Stimulated activated CD8-positive, alpha-beta memory T cell treated with anti-CD3 and anti-CD28 coated beads, Interleukin-2, amount 100 ng/mL, for 1 hour (primary cell): ENCODE measurements at places on chromosomes 12 and 14.

GRCh38 chr12:123843912-123844748, 82.0 kb downstream of the DNAH10 start:
- DNase-seq: no peak

DNA sequence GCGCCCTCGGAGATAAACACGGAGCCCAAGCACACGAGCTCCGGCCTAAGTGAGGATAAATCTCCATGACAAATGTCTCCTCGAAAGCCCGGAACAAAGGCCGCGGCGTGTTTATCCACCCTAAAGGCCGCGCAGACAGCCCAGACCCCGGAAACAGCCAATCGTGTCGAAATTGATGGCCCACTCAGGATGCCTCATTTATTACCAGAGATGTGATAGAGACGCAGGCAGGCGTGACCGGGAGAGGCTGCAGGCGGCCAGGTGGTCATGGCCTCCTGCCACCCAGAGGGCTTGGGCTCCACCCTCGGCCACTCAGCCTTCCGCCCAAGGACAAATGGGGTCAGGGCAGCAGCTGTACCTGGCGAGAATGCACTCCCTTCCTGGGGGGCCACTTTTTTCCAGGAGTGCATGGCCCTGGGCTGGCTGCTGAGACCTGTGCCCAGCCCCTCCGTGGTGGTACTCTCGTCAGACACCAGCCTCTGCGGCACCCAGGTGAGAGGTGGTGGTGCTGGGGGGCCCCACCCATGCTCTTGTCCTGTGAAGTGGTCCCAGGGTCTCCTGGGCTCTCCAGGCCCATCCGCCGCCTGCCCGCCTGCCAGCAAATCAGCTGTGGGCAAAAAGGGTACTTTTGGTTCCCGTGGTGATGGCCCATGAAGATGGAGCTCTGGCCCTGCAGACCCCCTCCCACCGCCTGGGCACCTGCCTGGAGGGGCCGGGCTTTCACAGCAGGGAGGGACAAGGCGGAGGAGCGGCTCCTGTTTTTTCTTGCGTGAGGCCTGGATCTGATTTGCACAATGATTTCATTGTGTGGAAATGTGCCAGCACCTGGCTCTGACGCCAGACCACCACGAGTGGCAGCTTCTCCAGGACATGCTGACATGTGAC, 211.5 kb upstream of the C14orf180 start:
- DNase-seq: no peak

DNA sequence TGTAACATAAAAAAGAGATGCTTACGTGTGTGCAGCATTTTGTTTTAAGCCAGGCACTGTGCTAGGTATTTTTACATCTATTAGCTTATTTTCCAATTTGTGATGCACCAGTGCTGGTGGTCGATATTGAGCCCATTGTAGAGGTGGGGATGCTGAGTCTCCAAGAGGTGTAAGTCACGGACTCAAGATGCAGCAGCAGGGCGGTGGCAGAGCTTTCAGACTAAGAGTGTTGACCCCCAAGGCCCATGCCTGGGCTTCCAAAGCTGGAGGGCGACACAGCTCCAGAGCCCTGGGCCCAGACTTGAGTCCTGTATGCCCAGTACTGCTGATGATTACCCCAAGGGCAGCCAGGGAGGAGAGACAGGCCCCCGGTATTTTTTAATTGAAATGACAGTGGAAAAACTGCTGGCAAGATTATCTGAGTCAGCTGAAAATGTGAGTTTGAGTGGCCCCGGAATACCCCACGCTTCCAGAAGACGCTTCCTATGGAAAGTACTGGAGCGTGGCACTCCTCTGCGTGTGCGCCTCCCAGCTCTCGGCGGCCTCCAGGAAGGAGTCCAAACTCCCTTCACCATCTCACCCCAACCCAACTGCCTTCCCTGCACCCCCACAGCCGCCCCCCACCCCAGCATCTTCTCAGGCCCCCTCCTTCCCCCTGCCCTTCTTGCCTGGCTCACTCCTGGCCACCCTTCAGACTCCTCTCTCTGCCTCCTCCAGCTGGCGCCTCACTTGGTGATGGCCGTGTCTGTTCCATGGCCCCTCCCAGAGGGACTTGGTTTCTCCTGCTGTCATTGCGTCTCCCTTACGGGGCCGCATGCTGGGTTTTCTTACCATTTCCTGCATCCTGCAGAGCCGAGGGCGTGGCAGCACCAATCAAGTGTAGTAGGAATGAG, 40.7 kb downstream of the ELK3 start:
- no peak for DNase-seq

GRCh38 chr14:106841701-106842100, 1315.3 kb downstream of the TMEM121 start:
- DNase-seq: no peak

DNA sequence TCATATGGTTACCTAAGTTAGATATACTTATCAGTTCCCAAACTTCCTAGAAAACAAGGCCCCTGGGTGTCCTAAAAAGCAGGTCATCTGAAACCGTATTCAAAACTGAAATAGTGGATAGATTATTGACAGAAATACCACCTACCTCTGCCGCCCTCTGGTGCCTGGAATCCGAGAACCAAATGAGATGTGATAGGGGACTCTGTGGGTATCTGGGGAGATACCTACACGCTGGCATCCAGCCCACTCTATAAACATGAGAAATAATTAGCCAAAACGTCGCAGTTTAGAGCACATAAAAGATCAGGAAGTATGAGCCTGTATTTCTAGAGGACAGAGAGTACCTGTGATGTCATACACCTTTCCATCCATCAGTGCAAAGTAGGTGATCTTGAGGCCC, 4.4 kb downstream of the ORMDL2 start:
- no peak for DNase-seq

- DNase-seq: no peak
These were observed 434.0 kb upstream of the RGS6 start for GRCh38 chr14:71498212-71498611.

DNA sequence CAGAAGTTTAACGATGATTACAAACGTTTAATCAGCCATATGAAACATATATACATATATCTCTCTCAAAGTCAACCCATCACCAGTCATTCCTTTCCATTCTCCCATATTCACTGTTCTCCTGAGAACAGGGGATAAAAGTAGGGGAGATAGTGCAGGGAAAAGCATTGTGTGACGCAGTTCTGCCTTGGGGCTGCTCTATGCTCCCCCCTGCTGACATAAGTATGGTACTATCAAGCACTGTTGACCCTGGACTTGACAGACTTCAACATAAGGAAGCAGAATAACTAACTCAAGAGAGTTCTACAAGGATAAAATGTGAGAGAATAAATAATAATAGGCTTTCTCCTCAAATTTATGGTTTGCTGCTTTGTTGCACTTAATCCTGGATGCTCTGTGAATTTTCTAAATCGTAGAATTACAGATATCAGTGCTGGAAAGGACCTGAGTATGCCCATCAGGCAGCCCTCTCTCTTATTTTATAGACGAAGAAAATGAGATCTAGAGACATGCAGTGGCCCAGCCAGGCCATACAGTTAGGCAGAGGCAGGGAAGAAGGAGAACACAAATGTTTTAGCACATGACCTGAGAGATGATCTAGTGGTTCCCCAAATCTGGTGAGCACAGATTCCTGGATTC, 87.2 kb downstream of the SCN8A start:
- no peak for DNase-seq

DNA sequence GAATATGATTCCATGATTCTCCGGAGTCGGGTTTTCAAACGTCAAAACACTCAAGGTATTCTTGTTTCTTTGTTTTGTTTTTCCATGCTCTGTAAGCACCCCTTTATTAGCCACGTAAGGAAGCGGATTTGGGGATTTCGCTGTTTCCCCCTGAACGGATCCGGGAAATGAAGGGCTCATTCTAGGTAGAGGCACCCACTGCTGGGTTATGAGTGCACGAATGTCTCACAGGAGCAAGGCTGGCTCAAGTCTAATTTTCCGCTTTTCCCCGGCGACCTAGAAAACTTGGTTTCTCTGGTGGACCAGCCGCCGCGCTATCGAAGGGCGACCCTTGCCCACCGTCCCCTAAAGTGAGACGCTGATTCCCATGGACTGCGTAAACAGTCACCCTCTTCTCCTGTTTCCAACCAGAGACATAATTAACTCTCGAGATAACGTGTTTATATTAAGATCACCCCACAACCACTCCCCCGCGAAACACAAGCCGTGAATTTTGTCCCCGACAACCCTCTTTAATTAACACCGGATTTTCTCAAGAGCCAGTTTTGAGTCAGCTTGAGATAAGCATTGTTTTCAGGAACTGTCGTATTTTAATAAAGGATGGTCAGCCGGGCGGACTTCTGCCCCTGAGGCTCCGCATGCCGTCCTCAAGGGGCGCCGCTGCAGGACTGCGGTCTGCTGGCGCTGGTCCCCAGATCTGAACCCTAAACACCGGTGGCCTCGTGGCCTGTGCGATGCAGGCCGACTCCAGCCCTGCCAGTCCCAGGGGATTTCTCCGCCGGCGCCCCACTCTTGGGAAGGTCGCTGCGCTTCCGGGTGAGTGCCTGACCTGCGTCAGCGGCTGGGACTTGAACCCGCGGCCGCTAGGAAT, 515 bp upstream of the ABCC9 start:
- no peak for DNase-seq

DNA sequence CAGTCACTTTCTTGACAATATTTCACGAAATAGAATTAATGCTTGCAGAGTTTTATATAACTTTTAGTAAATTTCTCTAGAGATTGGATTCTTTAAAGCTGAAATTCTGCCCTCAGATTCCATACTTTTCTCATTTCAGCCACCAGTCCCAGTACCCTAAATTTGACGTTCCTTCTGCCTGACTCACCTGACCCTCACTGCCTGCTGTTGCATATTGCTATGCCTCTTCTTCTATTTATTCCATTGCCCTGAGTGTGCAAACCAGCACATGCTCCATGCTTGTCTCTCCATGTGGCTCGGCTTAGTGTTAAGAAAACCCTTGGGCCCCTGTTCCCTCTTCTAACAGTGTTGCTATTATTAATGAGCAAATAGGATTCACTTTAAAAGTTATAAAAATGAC, 533.3 kb downstream of the LRFN5 start:
- no peak for DNase-seq

GRCh38 chr14:53943751-53944083, 12.9 kb downstream of the BMP4 start:
- DNase-seq: no peak

DNA sequence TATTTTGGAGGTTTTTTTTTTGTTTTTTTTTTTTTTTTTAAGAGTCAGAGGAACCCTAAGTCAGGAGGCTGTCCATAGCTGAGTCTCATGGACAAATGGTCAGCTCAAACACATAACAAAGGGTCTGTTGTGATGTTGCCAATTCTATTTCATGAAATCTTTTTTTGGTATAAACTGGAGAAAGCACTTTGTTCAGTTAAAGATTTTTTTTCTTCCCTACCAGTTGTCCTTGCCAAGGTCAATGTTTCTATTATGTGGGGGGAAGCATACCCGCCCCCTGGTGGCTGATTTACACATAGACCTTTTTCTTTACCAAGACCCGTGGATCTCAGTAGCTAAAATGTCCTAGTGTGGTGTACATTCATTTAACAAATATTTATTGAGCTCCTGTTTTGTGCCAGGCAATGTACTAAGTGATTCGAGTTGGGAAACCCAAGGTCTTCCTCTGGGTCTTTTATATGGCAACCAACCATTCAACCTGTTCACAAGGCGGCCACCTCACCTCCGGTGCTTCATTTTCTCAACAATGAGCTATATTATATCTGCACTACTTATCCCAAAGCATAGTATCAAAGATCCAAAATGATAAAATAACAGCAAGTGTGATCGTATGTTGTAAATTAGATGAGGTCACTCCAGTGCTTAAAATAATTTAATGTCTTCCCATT, 214.5 kb downstream of the PAH start:
- no peak for DNase-seq

- DNase-seq: no peak
These were observed 21.7 kb upstream of the SIX1 start for GRCh38 chr14:60670989-60671388.

DNA sequence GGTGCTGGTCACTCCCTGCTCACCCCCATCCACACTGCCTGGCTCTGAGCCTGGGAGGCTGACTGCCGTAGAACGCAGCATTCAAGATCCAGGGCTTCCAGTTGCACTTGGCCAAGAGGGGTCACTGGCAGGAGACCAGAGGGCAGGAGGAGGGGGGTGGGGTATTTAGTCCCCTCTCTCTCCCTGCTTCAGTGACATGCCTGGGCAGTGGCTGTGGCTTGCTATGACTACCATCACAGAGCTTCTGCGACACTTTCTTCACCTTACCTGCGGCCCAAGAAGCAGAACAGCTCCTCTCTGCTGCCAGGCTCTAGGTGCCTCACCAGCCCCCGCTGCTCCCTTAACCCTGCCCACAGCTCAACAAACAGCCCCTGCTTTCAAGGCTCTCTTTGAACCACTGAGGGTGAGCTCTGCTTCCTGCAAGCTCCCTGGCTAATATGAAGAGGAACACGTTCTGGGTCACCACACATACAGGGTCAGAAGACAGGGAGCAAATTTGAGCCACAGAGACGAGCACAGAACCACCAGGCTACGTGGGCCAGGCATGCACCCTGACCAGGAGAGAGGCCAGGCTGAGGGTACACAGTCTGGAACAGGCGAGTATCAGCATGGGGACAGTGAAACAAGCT, 55.7 kb downstream of the ITPK1 start:
- no peak for DNase-seq

DNA sequence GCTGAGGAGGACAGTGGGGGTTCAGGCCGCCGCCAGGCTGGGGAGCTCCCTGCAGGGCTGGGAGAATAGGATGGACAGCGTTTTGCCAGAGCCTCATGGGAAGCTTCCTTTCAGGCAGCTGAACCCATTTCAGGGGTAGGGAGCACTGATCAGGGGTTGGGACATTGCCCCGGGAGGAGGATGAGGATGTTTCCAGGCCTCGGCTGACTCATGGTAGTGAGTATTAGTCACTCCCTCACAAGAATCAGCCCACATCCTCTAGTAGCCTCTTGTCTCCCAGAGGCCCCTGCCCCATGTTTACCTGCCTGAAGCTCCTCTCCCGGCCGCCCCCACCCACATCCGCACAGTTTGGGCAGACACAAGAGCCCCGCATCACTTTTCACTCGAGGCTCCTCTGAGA, 89.8 kb downstream of the ZFP36L1 start:
- DNase-seq: no peak
